Ovary (tissue), 10 donors: ENCODE measurements at places on chromosomes 2 and 18. TPM values are rescaled to one million over a fixed set of nuclear protein-coding genes. Genes with fewer than 3 reads are reported as not detected.
A peak's percentile ranks its signal among the peaks of the same experiment; 100 is the strongest.

EPHA4 gene
- 12.3 TPM for total RNA-seq

POU3F3 gene
- total RNA-seq: not detected

GLI2 gene
- total RNA-seq: 53.0 TPM

GRCh38 chr2:47422016-47422415 is 19.1 kb downstream of the MSH2 start:
- DNase-seq: no peak

- DNase-seq: no peak
These were observed 631 bp downstream of the RPL31 start for GRCh38 chr2:101002562-101003277.

DNA sequence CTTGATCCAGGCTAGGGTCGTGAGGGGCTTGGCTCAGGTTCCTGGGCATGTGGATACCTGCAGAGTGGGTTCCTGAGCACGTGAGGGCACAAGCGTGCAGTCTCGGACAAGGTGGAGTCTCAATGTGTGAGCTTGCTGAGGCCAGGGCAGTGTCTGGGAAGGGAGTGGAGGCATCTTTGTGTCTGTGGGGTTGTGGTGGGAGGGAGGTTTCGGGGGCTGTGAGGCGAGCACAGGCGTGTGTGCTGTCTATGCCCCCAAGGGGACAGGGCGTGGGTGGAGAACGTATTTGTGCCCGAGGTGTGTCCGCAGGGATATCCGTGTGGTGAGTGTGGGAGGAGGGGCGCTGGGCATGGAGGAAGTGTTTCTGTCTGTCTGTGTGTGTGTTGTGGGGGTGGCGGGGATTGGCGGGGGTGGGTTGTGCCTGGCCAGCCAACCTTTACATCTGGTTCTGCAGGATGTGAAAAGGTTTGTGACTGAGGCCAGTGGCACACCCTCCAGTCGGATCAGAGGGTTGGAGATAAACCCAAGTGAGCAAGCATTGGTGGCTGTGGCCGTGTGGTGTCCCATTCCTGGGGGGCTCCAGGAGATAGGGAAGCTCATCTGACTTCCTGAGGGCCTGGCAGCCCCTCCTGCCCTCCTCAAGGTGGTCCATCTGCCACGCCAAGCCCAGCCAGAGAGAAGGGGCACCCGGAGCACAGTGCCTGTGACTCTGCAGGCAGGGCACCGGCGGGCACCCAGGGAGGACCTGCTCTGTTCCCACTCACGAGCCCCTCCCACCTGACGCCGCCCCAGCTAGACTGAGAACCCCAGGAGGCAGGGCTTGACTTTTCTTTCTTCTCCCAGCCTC is 57.1 kb downstream of the ZFP36L2 start:
- DNase-seq: no peak

DNA sequence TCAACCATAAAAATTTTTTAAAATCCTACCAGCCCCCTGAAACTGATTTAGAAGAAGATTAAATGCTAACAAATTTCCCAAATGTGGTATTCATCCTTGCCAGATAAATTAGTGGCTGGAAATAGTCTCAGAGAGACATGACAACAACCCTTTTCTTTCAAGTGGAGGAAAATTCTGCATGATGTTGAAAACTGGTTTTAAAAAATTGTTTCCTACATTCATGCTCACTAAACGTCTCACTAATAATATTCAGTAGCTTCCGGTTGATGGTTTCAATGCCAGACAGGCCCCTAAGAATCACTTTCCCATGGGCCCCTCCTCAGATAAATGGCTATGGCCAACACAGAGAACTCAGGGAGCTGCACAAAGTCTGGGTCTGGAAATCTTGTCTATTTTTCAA is 43.2 kb downstream of the NCKAP5 start:
- no peak for DNase-seq

GRCh38 chr18:9741406-9741792 is 33.3 kb downstream of the RAB31 start:
- no peak for DNase-seq

DNA sequence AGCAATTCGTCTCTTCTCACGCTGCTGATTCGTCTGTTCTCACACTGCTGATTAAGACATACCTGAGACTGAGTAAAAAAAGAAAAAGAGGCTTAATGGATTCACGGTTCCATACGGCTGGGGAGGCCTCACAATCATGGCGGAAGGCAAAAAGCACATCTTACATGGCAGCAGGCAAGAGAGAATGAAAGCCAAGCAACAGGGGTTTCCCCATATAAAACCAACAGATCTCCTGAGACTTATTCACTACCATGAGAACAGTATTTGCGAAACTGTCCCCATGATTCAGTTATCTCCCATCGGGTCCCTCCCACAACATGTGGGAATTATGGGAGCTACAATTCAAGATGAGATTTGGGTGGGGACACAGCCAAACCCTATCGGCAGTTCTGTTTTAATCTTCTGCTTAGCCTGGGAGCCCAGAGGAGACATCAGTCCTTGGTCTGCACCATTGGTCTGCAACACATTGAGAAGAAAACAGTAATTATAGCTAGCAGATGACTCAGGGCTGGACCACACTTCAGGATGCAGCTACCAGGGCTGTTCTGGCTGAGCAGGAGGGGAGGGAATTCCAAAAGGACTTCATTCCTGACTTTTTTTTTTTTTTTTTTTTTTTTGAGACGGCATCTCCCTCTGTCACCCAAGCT is 69.4 kb downstream of the CABLES1 start:
- no peak for DNase-seq

DNA sequence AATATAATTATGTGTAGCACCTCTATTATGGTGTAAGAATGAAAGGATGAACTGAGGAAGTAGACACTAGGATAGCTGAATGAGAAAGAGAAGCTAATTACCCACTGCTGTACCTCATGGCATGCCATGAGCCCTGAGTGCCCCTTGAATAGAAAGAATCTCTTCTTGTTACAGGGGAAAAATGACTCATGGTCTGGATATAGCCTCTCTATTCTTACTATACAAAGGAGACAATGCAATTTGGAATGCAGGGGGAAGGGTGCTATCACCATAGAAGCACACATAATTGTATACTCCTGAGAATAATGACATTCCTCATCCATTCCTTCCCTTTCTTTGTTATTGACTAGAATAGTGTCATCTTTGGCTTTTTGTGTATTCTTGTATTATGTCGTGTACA is 385.2 kb downstream of the CDH7 start:
- no peak for DNase-seq

GRCh38 chr2:27148801-27149439 is at the start of gene TCF23:
TSS of gene TCF23 (plus strand) at chr2:27149004. CDS start at chr2:27149134, 130 bp downstream.
- peak; percentile 93 for DNase-seq

DNA sequence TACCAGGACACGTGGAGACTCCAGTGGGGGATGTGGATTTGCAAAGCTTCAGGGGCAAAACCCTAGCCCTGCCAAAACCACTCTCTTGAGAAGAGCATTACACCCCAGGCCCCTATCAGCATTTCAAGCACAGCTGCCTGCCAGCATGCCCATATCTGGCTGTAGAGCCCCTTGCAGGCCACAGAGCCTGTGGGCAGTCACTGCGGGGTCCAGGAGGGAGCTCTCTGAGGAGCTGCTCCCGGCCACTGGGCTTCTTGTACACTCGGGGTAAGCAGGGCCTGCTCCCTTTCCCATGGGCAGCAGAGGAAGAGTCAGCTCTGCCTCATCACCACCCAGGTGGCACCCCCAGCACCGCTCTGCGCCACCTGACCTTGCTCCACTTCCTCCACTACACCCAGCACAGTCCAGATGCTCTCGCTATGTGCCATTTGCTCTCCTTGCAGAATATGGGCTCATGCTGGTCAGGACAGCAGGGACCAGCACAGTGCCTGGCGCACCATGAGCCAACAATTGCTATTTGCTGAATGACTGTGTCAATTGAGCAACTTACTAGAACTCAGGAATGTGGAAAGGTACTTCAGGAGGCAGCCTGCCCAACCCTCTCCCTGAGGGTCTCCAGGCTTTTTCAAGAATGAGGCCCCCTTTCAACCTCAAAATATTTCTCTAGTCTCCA is 7.4 kb downstream of the CHST10 start:
- no peak for DNase-seq

GRCh38 chr2:6358985-6359384 is 506.7 kb downstream of the CMPK2 start:
- no peak for DNase-seq
